ENCODE measurements at places on chromosomes 12 and 14. TPM values are rescaled to one million over a fixed set of nuclear protein-coding genes. Genes with fewer than 3 reads are reported as not detected.

The POMT2 gene
- 15.8 TPM for total RNA-seq

The TSHR gene
- total RNA-seq = 0.63 TPM

DNA sequence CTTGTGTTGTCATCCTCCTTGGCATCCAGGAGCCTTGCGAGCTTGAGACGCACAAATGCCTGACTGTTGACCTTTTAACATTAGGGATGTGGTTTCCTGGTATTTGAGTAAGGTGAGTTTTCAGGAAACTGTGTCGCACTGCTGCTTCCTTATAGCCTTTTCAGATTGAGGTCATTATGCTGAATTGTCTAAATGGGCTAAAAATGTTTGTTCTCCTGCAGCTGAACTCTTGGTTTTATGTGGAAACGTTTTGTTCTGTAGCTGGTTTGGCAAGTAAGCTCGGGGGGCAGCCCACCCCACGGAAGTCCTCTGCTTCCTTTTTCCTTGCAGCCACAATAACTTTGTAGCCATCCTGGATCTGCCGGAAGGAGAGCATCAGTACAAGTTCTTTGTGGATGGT is 5.7 kb downstream of the PRKAB1 start:
- no peak for DNase-seq

DNA sequence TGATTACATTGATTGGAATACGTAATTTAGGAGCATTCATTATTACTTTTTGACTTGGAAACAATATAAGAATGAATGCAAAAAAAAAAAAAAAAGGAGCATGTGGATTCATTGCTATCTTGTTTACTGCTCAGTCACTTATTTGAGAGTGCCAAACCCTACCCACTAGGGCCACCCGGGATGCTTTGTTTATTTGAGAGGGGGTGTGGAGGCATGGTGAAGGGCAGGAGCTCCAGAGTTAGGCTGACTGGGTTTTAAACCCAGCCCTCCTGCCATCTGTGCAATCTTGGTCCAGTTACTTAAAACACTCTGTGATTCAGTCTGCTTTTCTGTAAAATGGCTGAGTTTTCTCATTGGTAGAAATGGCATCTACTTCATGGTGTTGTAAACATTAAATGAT is 195.2 kb downstream of the RAD51B start:
- DNase-seq = no peak

DNA sequence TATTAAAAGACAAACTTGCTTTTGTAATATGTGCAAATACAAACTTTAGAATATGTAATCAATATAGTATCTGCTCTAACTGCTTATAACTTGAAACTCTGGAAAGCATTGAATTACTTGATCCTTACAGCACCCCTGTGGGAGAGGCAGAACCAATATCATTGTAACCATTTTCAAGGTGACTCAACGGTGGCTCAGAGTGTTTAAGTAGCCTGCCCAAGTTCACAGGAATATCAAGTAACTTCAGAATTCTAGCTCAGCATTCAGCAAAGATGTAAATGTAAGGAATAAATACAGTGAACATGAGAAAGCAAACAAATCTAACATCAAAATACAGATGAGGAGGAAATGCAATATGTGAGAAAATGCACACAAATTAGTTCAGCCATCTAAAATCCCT is 264.6 kb downstream of the NELL2 start:
- no peak for DNase-seq

DNA sequence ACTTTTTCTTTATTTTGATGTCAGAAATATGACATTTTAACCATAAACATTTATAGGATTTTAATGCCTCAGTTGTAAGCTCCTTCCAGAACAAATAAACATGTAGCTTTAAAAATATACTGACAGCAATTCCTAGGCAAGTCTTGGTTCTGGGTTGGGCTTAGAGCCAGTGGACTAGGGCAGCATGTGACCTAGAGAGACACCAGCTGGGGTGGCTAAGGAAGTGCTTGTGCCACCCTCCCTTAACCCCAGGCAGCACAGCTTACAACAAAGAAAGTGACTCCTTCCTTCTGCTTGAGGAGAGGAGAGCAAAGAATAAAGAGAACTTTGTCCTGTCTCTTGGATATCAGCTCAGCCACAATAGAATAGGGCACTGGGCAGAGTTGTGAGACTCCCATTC is 61.6 kb upstream of the KTN1 start:
- DNase-seq = no peak

DNA sequence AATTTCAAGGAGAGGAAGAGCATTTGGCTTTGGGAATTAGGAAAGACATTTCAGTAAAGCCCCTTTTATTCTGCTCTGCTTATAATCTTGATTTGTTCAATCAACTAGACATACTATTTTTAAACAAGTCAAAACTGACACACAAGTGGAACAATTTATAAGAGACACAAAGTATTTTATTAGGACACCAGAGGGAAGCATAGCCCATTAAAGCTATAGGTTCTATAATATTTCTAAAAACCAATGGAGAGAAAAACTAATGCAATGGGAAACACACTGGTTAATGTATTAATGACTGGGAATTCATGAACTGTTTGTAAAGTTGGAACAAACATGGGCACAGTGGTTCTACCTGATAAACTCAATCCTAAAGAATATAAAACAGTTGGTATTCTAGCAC is 15.3 kb upstream of the CERS5 start:
- DNase-seq = no peak

DNA sequence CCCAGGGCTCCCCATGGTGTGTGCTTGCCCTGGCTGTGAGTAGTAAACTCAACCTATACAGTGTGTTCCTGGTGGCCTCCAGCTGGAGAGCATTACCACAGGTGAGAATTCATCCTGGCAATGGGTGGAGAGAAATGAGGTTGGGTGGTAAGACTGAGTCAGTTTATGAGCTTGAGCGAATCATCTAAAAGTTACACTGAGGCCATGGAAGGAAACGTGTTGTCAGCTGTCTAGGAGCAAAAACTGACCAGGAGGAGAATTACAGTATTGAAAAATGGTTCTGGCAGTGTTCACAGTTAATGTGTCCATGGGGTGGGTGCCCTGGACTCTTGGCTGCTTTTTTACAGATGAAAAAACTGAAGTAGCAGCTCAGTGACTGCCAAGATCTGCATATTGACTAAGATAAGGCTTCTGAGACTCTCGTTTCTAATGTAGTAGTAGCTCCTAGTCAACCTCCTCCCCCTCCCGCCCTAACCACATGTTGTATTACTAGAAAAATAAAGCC is 202.0 kb upstream of the AMIGO2 start:
- DNase-seq = no peak

- no peak for DNase-seq
Measured at GRCh38 chr12:33519566-33519965, 79.9 kb upstream of the SYT10 start.

DNA sequence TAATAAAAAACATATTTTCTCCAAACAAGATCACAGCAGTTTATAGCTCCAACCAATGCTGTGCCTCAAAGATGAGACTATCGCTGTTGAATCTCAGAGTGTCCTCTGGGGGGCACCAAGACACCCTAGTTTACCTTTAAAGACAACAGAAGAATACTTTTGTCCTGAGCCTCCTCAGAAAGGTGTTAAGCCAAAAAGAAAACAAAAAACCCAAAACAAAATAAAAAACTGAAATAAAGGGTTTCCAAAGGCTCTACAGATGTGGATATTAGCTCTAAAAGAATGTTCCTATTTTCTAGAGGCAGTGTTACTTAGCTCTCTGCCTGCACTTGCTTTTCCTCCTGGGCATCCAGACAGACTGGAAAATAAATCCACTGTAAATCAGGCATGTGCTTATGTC is 86.9 kb upstream of the TTC7B start:
- DNase-seq = no peak

GRCh38 chr12:3161861-3162260 is 84.7 kb downstream of the TSPAN9 start:
- DNase-seq = no peak

DNA sequence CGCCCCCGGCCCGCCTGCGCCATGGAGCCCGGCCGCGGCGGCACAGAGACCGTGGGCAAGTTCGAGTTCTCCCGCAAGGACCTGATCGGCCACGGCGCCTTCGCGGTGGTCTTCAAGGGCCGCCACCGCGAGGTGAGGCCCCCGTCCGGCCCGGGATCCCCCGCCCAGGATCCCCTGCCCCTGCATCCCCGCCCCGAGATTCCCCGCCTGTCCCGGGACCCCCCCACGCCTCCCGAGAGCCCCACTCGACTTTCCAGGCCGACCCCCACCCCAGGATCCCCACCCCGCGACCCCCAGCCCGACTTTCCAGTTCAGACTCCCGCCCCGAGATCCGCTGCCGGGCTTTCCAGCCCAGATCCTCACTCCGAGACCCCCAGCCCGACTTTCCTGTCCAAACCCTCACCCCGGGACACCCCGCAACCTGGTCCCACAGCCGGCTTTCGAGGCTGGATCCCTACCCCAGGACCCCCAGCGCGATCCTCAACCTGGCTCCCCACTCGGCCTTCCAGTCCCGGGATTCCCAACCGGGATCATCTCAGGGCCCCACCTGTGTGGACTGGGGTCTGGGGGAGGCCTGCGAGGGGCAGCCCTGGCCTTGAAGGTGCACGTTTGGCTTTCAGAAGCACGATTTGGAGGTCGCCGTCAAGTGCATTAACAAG is 688 bp downstream of the ULK1 start:
- DNase-seq = no peak
